ENCODE measurements at places on chromosomes 5 and 9.

GRCh38 chr9:3035579-3036332 lies 191.9 kb upstream of the PUM3 start:
- ATAC-seq, result no peak

GRCh38 chr5:55969956-55970355 lies 24.8 kb downstream of the IL6ST start:
- ATAC-seq, result no peak

DNA sequence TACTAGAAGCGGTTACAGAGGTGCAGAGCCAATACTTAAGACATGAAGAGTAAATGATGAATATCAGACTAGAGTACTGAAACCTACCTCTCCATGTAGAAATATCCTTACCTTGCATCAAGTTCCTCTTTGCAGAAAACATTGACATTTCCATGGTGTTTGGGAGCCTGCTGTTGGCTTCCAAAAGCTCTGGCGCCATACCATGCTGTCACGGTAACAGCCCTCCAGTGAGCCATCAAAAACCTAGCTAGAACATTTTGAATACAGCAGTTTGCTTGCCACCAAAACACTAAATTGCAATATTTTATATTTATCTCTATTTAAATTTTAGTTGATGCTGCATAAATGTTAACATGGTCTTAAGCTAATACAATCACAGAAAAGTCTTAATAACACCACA lies 144.1 kb upstream of the LRRTM2 start:
- ATAC-seq, result no peak

GRCh38 chr5:11903614-11904264 lies 507 bp downstream of the CTNND2 start:
- ATAC-seq, result no peak

DNA sequence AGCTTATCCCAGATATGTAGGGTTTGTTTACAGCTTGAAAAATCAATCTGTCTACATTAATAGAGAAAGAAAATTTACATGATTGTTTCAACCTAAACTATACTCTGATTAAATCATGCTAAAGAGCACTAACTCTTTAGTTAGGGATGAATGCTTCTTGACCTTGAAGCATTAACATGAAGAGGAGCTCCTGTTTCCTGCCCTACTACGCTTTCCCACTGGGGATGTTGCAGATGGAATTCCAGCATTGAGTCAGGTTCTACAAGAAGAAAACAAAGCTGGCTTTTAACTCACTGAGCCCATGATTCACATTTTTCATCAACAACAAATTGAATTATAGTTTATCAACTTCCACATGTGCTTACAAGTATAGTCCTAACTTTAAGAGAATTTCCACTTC lies 471.3 kb downstream of the TMEM232 start:
- no peak for ATAC-seq

DNA sequence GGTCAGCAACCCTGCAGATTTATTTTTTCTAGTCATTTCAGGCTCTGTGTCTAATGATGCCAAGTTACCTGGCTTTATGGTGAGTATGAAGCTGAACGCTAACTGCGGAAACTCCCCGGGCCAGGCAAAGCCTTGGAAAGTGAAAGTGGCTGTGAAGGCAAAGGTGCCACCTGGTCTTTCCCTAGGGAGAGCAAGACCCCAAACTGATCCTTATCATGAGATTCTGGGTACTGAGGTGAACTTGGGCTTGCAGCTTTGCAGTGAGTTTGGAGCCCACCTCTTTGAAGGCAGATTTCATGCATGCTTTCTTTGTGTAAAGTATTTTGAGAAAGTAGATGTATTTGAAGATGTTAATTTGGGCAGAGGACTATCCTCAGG lies 63.3 kb downstream of the CARTPT start:
- peak; percentile 34 for ATAC-seq

GRCh38 chr9:759983-760736 lies 81.3 kb upstream of the DMRT1 start:
- no peak for ATAC-seq

- no peak for ATAC-seq
These were observed 2.9 kb downstream of the NDUFS6 start for GRCh38 chr5:1804001-1804690.

DNA sequence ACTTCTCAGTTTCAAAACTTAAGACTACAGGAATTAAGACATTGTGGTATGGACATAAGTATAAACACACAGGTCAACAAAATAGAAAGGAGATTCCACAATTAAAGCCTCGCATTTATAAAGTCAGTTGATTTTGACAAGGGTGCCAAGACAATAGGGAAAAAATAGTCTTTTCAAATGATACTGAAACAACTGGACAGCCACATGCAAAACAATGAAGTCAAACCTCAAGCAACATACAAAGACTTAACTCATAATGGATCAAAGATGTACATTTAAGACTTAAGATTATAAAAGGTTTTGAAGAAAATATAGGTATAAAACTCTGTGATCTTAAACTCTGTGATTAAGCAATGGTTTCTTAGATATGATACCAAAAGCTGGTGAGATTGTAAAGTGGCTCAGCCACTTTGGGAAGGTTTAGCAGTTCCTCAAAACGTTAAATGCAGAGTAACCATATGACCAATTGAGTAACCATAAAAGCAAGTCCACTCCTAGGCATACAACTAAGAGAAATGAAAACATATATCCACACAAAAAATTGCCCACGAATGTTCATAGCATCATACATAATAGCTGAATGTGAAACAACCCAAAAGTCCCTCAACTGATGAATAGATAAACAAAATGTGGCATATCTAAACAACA lies 22.0 kb downstream of the HINT1 start:
- no peak for ATAC-seq

- ATAC-seq, result no peak
These were observed 42.9 kb downstream of the FGF18 start for GRCh38 chr5:171462136-171462927.

DNA sequence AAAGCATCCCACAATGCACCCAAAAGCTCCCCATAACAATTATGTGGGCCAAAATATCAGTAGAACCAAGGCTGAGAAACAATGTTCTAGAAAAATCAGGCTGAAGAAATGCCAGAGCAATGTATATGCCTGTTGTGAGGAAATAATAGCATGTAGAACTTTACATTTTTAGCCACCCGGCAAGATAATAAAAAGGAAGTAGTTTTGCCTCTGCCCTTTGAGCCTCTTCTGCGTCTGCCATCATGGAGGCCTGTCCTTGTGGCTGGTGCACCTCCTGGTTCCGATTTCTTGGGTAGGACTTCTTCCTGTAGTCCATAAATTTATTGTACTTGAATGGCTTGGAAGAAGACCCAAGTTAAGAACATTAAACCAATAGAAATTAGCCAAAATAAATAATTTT lies 38.9 kb upstream of the TNFAIP8 start:
- ATAC-seq, result no peak

GRCh38 chr9:133789778-133790177 lies 51.6 kb upstream of the SARDH start:
- ATAC-seq, result no peak

GRCh38 chr5:32961059-32961415 lies 249.9 kb downstream of the NPR3 start:
- ATAC-seq, result no peak

- peak; percentile 42 for ATAC-seq
These were observed 54.4 kb downstream of the GNAQ start for GRCh38 chr9:77977210-77977611.

DNA sequence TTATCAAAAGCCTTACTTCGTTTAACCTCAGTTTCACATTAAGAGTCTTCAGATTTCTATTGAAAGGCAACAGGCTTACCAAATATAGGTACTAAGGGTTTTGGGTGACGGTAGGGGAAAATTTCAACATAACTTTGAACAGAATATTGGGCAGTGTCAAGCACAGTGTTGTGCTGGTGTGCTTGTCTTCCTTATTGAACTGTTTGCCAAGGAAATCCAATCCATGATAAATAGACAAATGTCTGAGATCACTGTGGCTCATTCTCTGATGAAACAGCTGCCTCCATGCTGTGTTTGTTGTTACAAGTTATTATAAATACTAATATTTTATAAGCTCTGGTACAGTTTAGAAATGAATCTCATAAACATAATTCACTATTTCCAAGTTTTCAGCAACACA lies 730.1 kb downstream of the NR2F1-AS1 start:
- no peak for ATAC-seq

DNA sequence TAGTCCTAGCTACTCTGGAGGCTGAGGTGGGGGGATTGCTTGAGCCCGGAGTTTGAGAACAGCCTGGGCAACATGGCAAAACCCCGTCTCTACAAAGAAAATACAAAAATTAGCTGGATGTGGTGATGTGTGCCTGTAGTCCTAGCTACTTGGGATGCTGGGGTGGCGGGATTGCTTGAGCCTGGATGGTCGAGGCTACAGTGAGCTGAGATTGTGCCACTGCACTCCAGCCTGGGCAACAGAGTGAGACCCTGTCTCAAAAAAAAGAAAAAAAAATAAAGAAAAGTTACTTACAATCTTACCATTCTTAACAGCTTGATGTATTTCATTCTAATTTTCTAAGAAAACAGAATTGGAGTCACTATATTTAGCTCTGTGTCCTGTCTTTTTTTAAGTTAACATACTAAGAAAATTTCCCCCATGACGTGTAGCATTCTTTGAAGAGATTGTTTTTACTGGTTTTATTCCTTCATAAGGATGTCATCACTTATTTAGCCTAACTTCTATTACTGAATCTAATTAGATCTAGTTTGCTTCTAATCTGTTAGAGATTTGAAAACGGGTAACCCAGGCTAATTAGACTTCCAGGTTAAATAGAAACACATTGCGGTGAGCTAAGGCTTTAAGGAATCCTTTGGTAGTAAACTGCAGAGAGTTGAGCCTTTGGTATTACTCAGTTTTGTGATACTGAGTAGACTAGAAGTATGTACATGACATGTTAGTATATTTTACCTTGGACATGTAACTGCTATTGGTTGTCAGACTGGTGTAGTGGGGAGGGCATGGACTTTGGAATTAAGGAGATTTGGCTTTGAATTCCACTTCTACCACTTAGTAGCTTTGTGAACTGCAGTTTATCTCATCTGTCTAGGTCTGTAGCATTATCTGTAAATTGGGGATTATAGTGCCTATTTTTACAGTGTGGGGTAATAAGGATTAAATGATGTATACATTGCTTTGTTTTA lies 24.0 kb downstream of the HSPA4 start:
- ATAC-seq, result no peak

DNA sequence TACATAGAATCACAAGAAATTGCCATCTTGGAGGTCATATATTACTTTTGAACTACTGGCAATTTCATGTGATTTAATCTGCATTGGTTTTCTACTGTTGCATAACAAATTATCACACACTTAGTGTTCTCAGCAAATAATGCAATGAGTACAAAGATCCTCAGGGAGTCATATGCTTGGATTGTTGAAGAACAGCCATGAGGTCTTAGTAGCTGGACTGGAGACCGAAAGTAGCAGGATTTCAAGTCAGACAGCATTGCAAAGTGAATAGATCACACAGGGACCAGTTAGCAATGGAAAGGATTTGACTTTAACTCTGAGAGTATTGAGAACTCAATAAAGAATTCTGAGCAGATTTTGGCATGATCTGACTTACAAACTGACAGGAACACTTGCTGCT lies 32.2 kb upstream of the FRMD3 start:
- ATAC-seq, result no peak

DNA sequence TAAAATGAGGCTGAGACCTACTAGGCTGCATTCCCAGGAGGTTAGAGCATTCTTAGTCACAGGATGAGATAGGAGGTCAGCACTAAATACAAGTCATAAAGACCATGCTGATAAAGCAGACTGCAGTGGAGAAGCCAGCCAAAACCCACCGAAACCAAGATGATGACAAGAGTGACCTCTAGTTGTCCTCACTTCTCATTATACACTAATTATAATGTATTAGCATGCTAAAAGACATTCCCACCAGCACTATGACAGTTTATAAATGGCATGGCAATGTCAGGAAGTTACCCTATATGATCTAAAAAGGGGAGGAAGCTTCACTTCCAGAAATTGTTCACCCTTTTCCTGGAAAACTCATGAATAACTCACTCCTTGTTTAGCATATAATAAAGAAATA lies 88.6 kb downstream of the PLPPR1 start:
- ATAC-seq, result no peak

DNA sequence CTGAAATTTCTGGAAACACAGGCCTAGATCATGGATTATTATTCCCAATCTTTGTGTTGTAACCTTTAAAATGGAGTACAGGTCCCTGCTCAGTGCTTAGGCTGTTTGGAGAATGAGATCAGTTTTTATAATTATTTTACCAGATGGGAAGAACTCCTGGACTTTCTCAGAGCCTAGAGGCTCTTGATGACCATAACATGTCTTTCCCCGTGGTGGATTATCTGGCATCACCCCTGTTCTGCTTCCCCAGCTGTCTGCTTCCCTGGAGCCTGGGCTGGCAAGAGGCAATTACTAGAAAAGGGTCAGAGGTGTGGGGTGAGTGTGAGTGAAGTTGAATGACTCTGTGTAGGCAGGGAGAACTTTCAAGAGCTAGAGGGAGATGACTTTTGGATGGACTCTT lies 143.0 kb downstream of the CARTPT start:
- no peak for ATAC-seq

DNA sequence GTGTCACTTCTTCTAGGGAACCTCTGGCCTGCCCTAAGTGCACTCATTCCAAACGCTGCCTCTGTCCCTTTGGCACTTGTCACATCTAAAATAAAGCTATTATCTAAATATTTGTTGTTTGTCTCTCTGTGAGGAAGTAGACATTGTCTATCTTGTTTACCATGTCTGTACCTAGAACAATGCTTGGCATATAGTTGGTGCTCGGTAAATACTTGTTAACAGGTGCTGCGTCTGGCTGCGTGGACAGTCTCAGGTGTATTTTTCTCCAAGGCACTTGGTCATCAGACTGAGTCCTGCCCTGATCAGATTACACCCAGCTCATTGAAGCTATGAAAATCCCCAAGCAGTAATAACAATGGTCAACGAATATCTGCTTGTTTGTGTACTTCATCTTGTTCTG lies 174.9 kb upstream of the SMIM23 start:
- ATAC-seq, result no peak

DNA sequence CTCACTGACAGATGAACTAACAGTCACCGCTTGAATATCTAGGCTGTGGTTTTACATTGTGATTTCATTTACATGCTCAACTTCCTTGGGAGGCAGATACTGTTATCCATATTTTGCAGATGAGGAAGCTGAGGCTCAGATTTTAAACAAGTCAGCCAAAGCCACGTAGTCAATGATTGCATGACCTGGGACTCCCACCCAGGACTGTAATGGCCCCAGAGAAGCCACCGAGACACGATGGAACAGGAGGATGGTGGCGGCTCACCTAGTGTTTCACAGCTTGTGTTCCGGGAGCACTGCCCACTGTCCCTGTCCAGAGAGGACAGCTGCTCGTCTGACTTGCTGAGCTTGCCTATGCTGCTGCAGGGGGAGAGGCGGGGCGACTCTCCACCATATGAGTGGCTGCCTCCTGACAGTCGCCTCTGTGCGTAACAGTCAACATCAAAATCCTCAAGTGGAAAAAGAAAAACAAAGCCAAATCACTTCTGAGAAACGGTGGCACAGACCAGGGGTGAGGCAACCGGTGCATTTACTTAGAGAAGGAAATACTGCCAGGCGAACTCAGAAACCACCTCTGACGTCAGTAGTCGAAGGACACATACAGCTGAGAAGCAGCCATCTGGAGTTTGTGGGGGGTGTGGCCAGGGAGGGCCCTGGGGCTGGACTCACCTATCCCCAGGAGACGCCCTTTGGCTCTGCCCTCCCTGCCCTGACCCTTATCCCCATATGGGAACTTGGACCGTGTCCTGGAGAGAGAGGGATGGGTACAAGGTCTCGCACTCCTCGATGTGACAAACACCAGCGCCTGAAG lies 82.5 kb downstream of the PRRT1B start:
- peak; percentile 70 for ATAC-seq

GRCh38 chr9:87883990-87884389 lies 1.3 kb downstream of the SPATA31E1 start:
- no peak for ATAC-seq
